ENCODE measurements at places on chromosomes 7 and 10. TPM values are rescaled to one million over a fixed set of nuclear protein-coding genes. Genes with fewer than 3 reads are reported as not detected.

Gene AKR1D1
- not detected for total RNA-seq

Gene GIMAP4
- total RNA-seq = not detected

Gene RALA
- 68.6 TPM for total RNA-seq

DNA sequence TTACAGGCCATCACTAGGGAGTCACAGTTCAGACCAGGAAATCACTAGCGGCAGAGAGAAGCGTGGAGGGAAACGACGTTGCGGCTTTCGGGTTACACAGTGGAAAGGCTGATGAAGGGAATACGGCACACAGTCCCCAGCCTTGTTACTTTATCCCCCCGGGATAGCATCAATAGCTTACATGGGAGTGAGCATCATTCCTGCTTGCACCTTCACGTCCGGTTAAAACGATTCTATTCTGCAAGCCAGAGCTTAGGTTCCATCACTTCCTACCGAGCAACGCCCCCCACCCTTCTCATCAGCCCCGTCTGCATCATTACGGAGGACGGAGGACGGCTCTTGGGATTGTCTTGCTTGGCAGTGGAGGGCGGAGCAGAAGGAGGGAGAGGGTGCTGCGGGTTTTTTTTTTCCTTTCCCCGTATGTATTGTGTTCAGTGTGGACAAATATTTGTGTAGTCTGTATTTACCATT, 124.9 kb downstream of the CLEC2L start:
- no peaks in the 10 kb centered on the region for H3K36me3 ChIP-seq
- no peak overlapping the region for H3K27ac ChIP-seq
- no peak for DNase-seq
- peaks cover 7% of the 10 kb centered on the region for H3K4me1 ChIP-seq

DNA sequence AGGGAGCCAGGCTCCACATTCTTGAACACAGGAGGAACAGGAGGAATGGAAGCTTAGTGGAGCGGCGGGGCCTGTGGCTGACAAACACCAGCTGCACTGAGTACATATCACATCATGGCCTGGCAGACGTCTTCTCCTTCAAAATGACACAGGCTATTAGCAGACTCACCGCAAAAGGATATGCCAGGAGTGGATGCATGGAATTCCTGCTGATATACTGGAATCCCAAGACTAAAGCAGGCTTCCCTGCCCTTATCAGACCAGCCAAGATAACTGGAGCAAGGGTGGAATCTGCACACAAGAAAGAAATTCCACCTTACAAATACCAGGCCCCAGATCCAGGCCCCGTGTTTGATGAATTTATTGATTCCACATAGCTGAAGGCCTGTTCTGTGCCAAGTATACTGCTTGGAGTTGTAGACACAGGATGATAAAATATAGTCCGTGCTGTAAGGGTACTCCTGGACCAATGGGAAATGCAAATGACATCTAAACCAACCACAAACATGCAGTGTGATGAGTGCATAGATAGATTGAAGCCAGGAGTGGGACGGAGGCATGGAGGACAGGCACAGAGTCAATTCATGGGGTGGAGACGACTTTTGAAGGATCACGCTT, 480.5 kb upstream of the ZMIZ1 start:
- no peaks in the 10 kb centered on the region for H3K4me1 ChIP-seq
- H3K27me3 ChIP-seq = peaks cover 3% of the 10 kb centered on the region
- DNase-seq = peak; percentile 98
- H3K27ac ChIP-seq = no peak overlapping the region

Gene MYO1G
- total RNA-seq = 0.11 TPM

Gene MICALL2
- 43.4 TPM for total RNA-seq

Gene GRM8
- total RNA-seq = 2.2 TPM

DNA sequence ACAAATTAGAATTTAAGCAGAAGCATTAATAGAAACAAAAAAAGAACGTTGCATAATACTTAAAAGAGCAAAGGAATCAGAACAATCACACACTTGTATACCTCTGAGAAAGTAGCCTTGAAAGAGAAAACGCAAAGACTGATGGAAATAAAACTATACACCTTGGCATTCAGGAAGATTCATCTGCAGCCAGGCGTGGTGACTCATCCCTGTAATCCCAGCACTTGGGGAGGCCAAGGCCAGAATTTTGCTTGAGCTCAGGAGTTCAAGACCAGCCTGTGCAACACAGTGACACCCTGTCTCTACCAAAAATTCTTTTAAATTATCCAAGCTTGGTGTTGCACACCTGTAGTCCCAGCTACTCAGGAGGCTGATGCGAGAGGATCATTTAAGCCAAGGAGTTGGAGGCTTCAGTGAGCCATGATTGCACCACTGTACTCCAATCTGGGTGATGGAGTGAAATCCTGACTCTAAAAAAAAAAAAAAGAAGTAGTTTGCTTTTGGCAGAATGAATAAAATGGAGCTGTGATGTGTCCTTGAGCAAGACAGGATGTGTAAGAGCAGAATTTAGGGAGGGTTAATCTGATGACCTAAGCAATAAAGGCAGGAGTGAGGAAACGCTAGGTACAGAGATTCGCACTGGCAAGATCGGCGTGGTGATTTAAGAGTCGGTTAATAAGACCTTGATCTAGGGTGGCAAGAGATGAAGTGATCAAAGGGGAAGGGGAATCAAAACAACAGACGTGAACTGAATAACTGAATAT, 75.8 kb upstream of the NRP1 start:
- peaks cover 16% of the 10 kb centered on the region for H3K4me1 ChIP-seq
- no peak overlapping the region for H3K4me3 ChIP-seq
- H3K27ac ChIP-seq = no peak overlapping the region
- H3K27me3 ChIP-seq = no peaks in the 10 kb centered on the region

DNA sequence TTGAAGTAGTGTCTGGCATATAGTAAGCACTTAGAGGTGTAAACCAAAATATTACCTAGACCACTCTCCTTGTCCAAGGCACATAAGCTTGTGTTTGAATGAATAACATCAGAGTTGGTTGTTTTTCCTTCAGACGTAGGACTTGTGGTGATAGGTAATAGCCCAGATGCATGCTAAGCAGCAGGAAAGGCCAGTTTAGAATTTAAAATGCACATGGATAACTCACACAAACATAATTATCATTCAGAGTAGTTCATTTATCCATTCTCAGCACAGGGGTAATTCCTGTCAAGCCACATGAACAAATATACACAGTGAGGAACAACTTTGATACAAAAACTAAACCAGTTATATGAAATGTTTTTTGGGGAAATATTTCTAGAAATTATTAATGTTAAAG, 181.0 kb upstream of the HPS1 start:
- H3K36me3 ChIP-seq = no peaks in the 10 kb centered on the region
- no peaks in the 10 kb centered on the region for H3K27me3 ChIP-seq
- no peak overlapping the region for H3K4me3 ChIP-seq
- H3K27ac ChIP-seq = no peak overlapping the region

- H3K27ac ChIP-seq = no peak overlapping the region
- H3K27me3 ChIP-seq = no peaks in the 10 kb centered on the region
- H3K4me1 ChIP-seq = peaks cover 4% of the 10 kb centered on the region
- H3K36me3 ChIP-seq = no peaks in the 10 kb centered on the region
Observed at GRCh38 chr7:78194611-78195010, 396.0 kb downstream of the PHTF2 start.

DNA sequence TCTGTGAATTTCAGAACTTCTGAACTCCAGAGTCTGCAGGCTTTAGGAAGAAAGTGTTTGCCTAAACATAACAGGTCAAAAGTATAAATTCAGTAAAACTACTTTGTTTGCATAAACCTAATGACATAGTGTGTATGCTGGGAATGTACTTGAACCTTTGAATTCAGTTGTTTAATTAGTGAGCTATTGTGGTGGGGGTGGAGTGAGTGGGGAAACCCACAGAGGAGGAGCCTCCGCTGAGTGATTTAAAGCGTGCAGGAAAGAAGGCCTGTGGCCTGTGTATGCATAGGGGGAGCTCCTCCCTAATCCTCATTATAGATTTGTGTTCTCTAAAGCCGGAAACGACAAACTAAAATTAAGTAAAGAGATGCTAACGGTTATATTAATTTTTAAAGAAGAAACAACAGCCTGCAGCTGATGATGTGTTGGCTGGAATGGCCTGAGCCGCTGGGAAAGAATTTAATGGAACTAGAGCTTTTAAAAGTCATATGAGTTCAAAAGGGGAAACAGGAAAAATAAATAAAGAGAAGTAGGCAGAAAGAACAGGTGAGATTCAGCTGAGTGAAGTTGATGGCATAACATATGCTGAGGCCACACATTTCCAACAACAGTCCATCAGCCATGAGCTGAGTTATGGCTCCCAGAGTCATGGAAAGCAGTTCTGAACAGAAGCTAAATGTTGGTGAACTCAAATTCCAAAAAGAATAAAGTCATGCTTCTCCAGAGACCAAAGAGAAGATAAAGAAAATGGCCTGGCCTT, 595.0 kb downstream of the GRM8 start:
- DNase-seq = no peak
- H3K4me3 ChIP-seq = no peak overlapping the region
- H3K36me3 ChIP-seq = no peaks in the 10 kb centered on the region
- H3K4me1 ChIP-seq = no peaks in the 10 kb centered on the region
- H3K27ac ChIP-seq = no peak overlapping the region
- no peaks in the 10 kb centered on the region for H3K27me3 ChIP-seq

GRCh38 chr7:113774182-113774807, 144.5 kb downstream of the PPP1R3A start:
- no peaks in the 10 kb centered on the region for H3K36me3 ChIP-seq
- no peaks in the 10 kb centered on the region for H3K4me1 ChIP-seq
- no peak overlapping the region for H3K27ac ChIP-seq
- DNase-seq = peak; percentile 43
- H3K27me3 ChIP-seq = no peaks in the 10 kb centered on the region

Gene BET1
- 38.0 TPM for total RNA-seq

Gene GPC2
- 7.6 TPM for total RNA-seq

GRCh38 chr7:128008141-128008540, 23.1 kb downstream of the LRRC4 start:
- H3K4me1 ChIP-seq = no peaks in the 10 kb centered on the region
- no peak overlapping the region for H3K27ac ChIP-seq
- H3K36me3 ChIP-seq = peaks cover 3% of the 10 kb centered on the region

Gene SLC18A3
- total RNA-seq = 4.6 TPM

DNA sequence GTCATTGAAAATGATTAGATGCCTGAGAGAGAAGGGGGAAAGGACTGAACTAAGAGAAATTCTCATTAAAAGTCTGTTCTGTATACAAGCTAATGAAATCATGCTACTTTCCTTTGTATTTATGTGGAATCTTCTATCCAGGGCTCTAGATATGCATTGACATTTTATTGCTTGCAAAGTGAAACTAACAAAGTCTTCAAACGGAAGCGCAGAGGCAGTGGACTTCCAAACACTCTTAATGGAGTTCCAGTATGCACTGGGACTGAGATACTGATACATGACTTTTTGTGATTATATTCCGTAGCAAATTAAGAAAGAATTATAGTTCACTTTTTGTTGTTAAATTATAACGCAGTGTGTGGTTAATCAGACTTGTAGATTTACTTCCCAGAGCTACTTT, 166.8 kb upstream of the TBX20 start:
- no peaks in the 10 kb centered on the region for H3K4me1 ChIP-seq
- peaks cover 3% of the 10 kb centered on the region for H3K27me3 ChIP-seq
- no peak overlapping the region for H3K27ac ChIP-seq
- H3K36me3 ChIP-seq = no peaks in the 10 kb centered on the region
- H3K4me3 ChIP-seq = no peak overlapping the region

DNA sequence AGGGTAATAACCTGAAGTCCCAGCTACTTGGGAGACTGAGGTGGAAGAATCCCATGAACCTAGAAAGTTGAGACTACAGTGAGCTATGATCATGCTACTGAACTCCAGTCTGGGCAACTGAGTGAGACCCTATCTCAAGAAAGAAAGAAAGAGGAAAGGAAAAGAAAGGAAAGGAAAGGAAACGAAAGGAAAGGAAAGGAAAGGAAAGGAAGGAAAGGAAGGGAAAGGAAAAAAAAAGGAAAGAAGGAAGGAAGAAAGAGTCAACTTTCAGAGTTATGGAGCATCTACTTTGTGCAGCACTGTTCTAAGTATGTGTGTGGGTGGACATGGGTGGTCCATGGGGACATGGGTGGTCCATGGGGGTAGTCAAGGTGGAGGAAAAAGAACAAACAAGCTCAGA, 24.1 kb upstream of the R3HCC1L start:
- no peaks in the 10 kb centered on the region for H3K4me1 ChIP-seq
- H3K36me3 ChIP-seq = no peaks in the 10 kb centered on the region
- DNase-seq = no peak
- H3K27ac ChIP-seq = no peak overlapping the region
- peaks cover 2% of the 10 kb centered on the region for H3K27me3 ChIP-seq
- no peak overlapping the region for H3K4me3 ChIP-seq

GRCh38 chr10:75236178-75236825, 545 bp upstream of the COMTD1 start:
- H3K27me3 ChIP-seq = no peaks in the 10 kb centered on the region
- peaks cover 10% of the 10 kb centered on the region for H3K36me3 ChIP-seq
- no peak for DNase-seq
- peaks cover 15% of the 10 kb centered on the region for H3K4me1 ChIP-seq
- no peak overlapping the region for H3K27ac ChIP-seq

GRCh38 chr7:129529643-129530042, 27.3 kb downstream of the SMKR1 start:
- H3K27me3 ChIP-seq = no peaks in the 10 kb centered on the region
- no peak overlapping the region for H3K27ac ChIP-seq
- no peak for DNase-seq

Gene TMEM213
- total RNA-seq = not detected

- H3K4me1 ChIP-seq = peaks cover 61% of the 10 kb centered on the region
- H3K36me3 ChIP-seq = no peaks in the 10 kb centered on the region
- peak overlapping the region; percentile 90 for H3K27ac ChIP-seq
- H3K27me3 ChIP-seq = no peaks in the 10 kb centered on the region
- peak overlapping the region; percentile 17 for H3K4me3 ChIP-seq
Observed at GRCh38 chr10:77504873-77505257, 132.7 kb downstream of the KCNMA1 start.

DNA sequence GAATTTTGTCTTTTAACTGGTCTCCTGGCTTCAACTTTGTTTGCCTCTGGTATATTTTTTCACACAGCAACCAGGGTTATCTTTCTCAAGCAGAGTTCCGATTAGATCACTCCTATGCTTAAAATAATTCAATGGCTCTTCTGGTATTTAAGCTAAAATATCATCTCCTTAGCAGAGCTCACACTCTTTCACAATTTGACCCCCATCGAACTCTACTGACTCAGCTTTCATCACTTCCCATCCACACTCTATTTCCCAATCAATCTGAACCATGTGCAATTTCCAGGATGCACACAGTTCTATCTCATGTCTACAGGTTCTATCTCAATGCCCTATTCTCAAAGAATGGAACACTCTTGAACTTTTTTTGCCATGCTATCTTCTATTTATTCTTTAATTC, 809.5 kb downstream of the GRID1 start:
- no peaks in the 10 kb centered on the region for H3K36me3 ChIP-seq
- no peak overlapping the region for H3K27ac ChIP-seq
- H3K4me3 ChIP-seq = no peak overlapping the region

Gene HYCC1
- 78.5 TPM for total RNA-seq

Gene MYH16
- total RNA-seq = 0.11 TPM

Gene SLC39A12
- not detected for total RNA-seq

DNA sequence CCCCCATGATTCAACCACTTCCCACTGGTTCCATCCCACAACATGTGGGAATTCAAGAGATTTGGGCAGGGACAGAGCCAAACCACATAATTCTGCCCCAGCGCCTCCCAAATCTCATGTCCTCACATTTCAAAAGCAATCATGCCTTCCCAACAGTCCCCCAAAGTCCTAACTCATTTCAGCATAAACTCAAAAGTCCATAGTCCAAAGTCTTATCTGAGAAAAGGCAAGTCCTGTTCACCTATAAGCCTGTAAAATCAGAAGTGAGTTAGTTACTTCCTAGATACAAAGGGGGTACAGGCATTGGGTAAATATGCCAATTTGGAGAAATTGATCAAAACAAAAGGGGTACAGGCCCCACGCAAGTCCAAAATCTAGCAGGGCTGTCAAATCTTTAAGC, 272.9 kb downstream of the MAGI2 start:
- no peak overlapping the region for H3K4me3 ChIP-seq
- DNase-seq = no peak
- no peak overlapping the region for H3K27ac ChIP-seq
- peaks cover 5% of the 10 kb centered on the region for H3K4me1 ChIP-seq
